Hematopoietic multipotent progenitor cell treated with erythropoietin and hydrocortisone succinate and interleukin-3 and kit ligand, for 4 days (in vitro differentiated cells): ENCODE measurements at places on chromosomes 6 and 20.

DNA sequence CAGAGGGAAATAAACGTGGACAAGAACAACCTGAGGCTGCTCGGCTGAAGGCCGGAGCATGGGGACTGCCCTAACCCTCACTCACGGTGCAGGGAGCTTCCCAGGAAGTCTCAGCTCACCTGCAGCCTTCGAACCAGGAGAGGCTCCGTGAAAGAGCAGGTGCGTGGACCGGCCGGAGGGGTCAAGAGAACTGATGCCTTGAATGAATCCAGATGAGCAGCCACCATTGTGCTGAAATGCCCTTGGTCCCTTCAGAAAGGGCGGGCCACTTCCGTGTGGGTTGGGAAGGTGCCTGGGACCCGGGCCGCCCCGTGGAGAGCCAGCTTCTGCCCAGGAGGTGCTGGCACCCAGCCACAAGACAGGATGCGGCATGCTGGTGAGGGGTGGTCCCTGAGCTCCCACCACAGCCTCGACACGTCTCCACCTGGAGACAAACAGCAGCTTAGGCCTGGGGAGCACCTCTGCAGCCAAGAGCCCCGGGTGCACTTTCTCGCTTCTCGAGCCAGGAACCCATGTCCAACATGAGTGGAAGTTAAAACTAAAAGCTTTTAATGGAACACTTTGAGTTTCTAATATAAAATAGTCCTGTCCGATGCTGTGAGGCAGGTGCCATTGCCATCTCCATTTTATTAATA is 83.5 kb downstream of the TTLL2 start:
- DNase-seq: no peak

GRCh38 chr20:51695574-51696303 is 72.5 kb downstream of the ATP9A start:
- DNase-seq: peak; percentile 64

DNA sequence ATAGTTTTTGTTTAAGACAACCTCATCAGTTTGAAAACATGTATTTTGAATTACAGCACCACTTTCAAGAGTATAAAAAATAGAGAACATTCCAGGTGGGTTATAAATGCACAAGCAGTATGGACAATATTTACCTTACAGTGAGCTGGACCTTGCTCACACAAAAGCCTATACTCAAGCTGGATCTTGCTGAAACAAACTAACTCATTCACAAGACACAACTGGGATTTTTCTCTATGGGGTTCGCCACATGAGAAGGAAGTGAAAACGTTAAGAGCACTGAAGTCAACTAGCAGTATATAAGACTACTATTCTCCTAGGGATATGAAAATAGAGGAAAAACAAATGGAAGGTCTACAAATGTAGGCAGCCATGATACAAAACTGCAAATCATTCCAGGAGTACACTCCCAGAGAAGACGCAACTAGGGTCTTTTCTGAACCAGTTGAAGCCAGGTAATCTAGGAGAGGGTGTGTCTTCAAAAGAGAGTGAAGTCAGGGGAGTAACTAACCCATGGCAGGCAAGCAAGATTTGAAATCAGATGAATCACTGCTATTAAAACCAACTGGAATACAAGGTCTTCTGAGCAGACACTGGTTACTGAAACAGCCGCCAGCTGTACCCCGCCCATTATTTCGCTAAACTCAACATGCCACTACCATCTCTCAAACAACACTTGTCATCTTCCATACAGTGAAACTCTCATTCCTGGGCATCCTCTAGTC is 26.5 kb downstream of the STAU1 start:
- peak; percentile 23 for DNase-seq

GRCh38 chr6:8710668-8711431 is 275.5 kb upstream of the SLC35B3 start:
- no peak for DNase-seq

DNA sequence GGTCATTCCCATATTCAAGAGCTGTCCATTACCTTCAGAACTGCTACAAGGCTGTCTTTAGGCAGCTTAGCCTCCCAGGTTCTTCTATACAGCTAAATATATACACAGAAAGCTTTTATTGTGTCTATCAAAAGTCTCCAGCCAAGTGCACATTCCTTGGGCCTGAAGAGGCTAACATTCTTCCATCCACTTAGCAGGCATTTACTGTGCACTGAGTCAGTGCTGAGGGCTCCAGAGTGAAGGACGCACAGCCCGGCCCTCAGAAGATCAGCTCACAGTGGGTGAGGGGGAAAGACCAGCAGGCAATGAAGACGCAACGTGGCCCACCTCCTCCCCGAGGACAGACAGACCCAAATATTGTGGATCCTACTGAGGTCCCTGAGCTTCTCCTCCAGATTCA is 569.9 kb downstream of the CDH26 start:
- no peak for DNase-seq
